ENCODE measurements at places on chromosomes 3 and 15. TPM values are rescaled to one million over a fixed set of nuclear protein-coding genes. Genes with fewer than 3 reads are reported as not detected.

Gene GASK1A
- not detected for total RNA-seq

Gene GHSR
- total RNA-seq: not detected

Gene NFKBIZ
- total RNA-seq: 8.4 TPM

Gene LRRC31
- not detected for total RNA-seq

Gene TMEM40
- 0.81 TPM for total RNA-seq

Gene IGSF11
- 4.4 TPM for total RNA-seq

Gene LRTM1
- not detected for total RNA-seq

Gene PROS1
- 6.8 TPM for total RNA-seq

Gene CLDN18
- total RNA-seq: not detected

Gene RAD18
- total RNA-seq: 13.5 TPM
